Lung microvascular endothelial cell (primary cell): ENCODE measurements at places on chromosomes 11 and 22. TPM values are rescaled to one million over a fixed set of nuclear protein-coding genes. Genes with fewer than 3 reads are reported as not detected.

- DNase-seq = no peak
Measured at GRCh38 chr11:3099178-3099577, 42.0 kb upstream of the CARS1 start.

GRCh38 chr11:44223238-44223637 lies 86.7 kb downstream of the ALX4 start:
- DNase-seq = no peak

The C11orf65 gene
- under 0.01 TPM in 2 replicates for total RNA-seq

DNA sequence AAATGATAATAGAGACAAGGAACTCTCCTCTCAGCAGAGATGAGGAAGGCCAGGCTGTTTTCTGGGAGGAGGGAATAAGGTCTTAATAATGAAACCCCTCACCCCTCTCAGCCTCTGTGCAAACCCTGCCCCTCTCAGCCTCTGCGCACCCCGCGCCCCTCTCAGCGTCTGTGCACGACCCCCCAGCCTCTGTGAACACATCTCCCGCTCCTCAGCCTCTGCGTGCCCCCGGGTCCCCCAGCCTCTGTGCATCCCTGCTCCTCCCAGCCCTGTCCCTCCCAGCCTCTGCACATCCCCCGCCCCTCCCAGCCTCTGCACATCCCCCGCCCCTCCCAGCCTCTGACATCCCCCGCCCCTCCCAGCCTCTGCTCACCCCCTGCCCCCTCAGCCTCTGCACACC lies 837.8 kb downstream of the TBC1D22A start:
- DNase-seq = no peak

The CHRM4 gene
- total RNA-seq = under 0.01 TPM in 1 of 2 replicates, not detected in the other

The FAM83F gene
- total RNA-seq = not detected in 2 replicates

The IFITM1 gene
- total RNA-seq = 0.20 and 0.87 TPM in 2 replicates

GRCh38 chr22:28874811-28875320 lies 8.5 kb upstream of the ZNRF3 start:
- no peak for DNase-seq

The ARAP1 gene
- 72.1 and 76.8 TPM in 2 replicates for total RNA-seq

The EFCAB6 gene
- total RNA-seq = 0.20 and 0.22 TPM in 2 replicates

DNA sequence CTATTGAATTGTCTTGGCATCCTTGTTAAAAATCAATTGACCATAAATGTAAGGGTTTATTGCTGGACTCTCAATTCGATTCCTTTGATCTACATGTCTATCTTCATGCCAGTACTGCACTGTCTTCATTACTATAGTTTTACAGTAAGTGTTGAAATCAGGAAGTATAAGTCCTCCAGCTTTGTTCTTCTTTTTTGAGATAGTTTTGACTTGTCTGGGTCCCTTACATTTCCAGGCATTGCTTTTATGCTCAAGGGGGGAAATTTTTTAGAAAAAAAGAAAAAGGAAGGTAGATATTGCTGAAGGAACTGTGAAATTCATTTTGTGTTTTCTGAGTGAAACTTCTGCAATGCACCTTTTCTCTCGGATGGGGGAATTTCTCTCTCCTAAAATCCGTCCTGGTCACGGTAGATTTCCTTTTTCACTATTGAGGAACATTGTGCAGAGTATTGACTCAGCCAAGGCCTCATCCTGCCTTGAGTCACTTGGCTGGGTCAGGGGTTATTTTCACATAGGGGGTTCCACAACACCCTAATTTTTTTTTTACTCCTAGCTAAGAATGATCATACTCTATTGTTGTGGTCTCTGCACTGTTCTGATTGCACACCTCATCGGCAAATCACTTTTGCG lies 2.8 kb upstream of the ACER3 start:
- DNase-seq = no peak

GRCh38 chr22:37273846-37274225 lies 8.5 kb upstream of the CYTH4 start:
- no peak for DNase-seq

DNA sequence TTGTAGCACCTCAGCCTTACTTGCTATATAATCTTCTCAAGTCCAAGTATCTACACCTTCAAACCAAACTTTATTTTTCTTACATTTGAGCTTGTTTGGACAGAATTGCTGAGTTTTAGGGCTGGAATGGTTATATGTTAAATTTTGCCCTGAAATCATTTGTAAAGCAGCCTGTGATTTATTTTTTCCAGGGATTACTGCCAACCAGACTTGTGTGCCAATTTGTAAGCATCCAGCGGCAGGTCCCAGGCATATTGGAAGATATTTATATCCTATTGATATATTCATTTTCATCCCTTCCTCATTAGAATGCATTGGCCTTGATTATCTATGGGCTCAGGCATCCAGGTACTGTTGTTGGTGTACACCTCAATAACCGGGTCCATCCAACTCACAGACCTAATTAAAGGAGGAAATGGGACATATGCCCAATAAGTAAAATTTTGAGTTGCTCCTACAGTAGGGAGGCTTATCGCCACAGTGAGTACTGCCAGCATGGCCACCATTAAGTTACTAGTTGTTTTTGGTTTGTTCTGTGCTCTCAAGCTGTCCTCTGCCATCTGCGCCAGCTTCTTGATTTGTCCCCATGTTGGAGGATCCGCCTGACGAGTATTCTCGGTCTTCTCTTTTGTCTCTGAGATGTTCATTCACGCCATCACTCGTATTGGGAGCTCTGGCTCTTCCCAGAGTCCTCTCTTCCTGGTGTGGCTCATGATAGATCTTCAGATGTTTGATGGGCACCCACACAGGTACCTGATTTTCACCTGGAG lies 9.8 kb upstream of the DNAJB13 start:
- DNase-seq = no peak

- no peak for DNase-seq
Measured at GRCh38 chr11:25628030-25628429, 703.9 kb upstream of the ANO3 start.

The KCNE3 gene
- under 0.01 and 0.22 TPM in 2 replicates for total RNA-seq

GRCh38 chr11:1548221-1549070 lies 23.6 kb downstream of the DUSP8 start:
- peak; percentile 25 for DNase-seq

The TMPRSS13 gene
- not detected in 2 replicates for total RNA-seq

The OR10A2 gene
- not detected in 2 replicates for total RNA-seq

DNA sequence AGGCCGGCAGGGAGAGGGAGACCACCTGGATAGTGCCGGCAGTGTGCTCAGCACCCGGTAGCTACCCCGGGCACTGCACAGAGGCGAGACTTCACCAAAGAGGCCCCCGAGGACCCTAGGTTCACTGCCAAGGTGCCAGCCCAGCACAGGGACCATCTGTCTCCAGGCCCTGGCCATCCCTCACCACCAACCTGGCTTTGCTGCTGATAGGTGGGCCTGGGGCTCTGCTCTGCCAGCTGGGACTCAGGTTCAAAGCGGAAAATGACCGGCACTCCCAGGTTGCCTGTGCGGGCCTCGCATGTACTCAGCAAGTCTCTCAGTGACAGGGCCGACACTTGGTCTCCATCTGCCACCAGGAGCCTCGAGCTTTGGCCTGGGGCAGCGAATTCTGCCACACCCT lies 812.2 kb downstream of the BRD1 start:
- DNase-seq = no peak

The TPCN2 gene
- 6.2 and 7.4 TPM in 2 replicates for total RNA-seq

The CD248 gene
- under 0.01 TPM in 2 replicates for total RNA-seq

The UPK3A gene
- not detected in 2 replicates for total RNA-seq

DNA sequence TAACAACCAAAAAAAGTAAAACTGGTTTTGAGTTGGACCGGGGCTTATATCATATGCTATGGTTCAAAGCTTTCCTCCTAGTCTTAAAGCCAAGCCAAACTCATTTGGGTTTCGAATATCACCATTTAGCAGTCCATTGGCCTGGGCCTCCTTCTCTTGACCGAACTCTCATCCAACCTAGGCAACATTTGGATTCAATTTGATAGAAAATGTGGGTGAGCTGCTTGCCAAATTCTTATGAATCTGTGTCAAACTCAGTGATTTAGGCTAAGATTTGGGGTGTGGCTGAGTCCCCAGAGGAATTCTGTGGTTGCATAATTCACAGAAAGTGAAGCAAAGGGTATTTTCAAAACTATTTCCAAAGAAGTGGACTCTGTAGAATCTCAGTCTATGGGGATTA lies 83.7 kb downstream of the BLID start:
- DNase-seq = no peak
